ENCODE measurements at places on chromosomes 4 and X.

GRCh38 chrX:71910643-71910985 is at the start of gene NHSL2:
Gene NHSL2, plus strand, starts transcription at chrX:71910845.
- DNase-seq = peak; percentile 16

- DNase-seq = no peak
Measured at GRCh38 chr4:137705171-137705783, 173.0 kb upstream of the PCDH18 start.

- DNase-seq = no peak
Measured at GRCh38 chr4:69744157-69744478, 16.3 kb downstream of the SULT1B1 start.

GRCh38 chrX:47595716-47596251 is 13.5 kb downstream of the TIMP1 start:
- no peak for DNase-seq

DNA sequence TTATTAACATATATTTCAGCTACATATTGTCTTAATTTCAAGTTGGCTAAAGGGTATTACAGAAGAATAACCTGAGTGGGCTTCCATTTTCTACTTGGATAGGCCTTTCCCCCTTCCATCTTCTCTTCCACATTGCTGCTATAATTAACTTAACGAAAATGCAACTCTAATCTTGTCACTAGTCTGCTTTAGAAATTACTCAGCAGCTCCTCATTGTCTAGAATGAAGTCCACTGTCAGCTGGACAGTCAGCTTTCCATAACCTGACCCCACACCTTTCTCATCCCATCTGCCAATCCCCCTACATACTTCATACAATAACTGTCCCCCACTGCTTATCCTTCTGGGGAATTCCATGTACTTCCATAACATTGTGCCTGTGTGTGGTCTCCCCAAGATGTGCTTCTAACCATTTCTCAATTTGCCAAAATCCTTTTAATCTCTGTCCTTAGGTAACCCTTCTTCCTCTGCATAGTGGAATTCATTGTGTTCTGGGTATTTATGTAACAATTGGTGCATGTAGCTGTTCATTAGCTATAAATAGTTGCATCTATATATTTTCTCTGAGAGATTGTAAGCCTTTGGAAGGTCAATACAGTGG is 4.8 kb downstream of the MND1 start:
- no peak for DNase-seq

DNA sequence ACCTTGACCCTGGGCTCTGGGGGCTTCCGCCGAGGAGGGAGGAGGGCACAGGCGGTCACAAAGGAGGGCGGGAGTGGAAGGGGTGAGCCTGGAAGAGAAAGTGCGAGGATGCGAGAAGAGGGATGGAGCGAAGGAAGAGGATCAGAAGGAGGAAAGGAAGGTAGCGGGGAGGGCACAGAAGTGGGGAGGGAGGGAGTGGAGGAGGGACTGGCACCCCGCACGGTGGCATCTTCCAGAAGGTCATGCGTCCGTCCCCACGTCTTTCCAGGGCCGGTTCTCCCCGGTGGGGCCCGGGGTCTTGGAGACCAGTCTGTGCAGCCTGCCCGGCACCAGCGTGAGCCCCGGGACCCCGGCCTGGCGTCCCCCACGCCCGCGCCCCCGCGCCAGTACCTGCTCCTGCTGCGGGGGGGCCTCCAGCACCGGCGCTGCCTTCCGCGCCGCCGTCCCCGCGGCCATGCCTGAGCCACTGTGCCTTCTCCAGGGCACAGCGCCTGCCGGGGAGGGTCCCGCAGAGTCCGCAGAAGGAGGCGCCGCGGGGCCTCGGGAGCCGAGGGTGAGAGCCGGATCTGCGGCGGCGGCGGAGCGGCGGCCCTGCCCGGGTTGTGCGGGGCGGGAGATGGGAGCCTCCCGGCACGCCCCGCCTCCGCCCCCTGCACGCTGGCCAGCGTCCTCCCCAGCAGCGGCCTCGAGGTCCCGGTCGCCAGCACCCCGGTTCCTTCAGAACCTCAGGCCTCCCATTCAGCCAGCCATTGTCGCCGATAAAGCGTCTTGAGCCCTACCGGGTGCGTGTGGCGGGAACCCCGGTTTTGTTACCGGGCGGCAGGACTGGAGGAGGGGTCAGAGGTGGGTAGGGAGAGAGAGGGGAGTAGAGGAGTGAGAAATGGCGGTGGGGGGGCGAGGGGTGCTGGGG is at the start of gene RNF175:
TSS of gene RNF175 (minus strand) at position 618 of the 910 bp plus-strand sequence. CDS start at position 456, 162 bp downstream.
- DNase-seq = no peak

DNA sequence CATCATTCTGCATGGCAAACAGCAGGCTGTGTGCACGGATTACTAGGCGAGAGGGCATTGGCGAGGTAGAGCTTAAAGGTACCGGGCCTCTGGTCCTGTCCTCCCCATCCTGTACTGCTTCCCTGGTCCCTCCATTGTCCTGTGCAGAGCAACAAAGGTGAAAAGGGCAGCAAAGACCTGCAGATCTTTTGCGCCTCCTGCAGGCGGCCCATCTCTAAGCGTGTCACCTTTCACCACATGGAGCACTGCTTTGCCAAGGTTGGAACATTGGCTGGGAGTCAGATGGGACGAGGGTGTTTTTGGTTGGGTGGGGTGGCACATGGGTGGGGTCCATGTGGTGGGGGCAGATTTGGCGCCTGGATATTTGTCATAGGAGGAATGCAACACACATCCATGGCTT is 64.7 kb upstream of the UXT start:
- DNase-seq = no peak

DNA sequence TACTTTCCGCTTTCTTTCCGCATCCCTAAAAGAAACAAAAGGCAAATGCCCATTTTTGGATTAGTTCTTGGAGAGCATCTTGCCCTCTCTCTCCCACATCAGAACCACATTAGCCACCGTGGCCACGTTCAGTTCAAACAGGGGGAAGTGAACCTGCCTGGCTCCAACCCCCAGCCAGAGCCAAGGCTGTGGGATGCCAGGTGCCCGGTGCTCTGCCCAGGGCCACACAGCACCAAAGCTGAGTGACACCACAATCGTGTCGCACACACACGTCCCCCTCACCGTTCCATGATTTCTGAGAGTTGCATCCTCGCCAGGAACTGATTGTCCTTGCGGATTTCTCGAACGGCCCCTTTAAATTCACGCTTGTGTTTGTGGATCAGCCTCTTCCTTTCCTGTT is 24.3 kb downstream of the NOP14 start:
- no peak for DNase-seq

- DNase-seq = no peak
Measured at GRCh38 chrX:22383988-22384387, 111.3 kb downstream of the CBLL2 start.

GRCh38 chr4:106875340-106875739 is 160.8 kb downstream of the DKK2 start:
- DNase-seq = no peak

GRCh38 chr4:89290727-89291516 is 16.7 kb downstream of the GPRIN3 start:
- no peak for DNase-seq

- DNase-seq = no peak
Measured at GRCh38 chrX:66872771-66873170, 233.9 kb upstream of the EDA2R start.

GRCh38 chrX:10649265-10649664 is 28.9 kb upstream of the MID1 start:
- DNase-seq = no peak

DNA sequence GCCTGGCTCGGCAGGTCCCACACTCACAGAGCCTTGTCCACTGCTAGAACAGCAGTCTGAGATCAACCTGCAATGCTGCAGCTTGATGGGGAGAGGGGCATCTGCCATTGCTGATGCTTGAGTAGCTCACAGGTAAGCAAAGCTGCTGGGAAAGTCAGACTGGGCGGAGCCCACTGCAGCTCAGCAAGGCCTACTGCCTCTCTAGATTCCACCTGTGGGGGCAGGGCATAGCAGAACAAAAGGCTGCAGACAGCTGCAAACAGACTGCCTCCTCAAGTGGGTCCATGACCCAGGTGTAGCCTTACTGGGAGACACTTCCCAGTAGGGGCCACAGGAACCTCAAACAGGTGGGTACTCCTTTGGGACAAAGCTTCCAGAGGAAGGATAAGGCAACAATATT is 110.6 kb upstream of the ADAMTS3 start:
- DNase-seq = no peak

DNA sequence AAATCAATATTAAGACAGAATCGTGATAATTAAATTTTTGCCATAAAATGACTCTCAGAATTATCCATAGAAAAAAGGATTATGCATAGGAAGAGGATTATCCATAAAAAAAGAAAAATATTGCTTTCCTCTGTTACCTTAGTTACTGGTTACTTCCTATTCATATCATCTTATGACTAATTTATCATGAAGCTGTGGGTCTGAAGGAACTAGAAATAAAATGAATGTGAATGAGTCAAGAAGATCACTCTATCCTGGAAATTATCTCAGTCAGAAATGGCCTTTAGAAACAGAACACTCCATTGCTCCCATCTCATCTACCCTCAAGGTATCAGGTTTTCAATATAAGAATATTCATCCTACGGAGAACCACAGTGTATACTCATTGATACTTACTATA is 19.4 kb downstream of the RPS6KA6 start:
- DNase-seq = no peak

GRCh38 chrX:153935326-153935851 is 552 bp upstream of the NAA10 start:
- no peak for DNase-seq

DNA sequence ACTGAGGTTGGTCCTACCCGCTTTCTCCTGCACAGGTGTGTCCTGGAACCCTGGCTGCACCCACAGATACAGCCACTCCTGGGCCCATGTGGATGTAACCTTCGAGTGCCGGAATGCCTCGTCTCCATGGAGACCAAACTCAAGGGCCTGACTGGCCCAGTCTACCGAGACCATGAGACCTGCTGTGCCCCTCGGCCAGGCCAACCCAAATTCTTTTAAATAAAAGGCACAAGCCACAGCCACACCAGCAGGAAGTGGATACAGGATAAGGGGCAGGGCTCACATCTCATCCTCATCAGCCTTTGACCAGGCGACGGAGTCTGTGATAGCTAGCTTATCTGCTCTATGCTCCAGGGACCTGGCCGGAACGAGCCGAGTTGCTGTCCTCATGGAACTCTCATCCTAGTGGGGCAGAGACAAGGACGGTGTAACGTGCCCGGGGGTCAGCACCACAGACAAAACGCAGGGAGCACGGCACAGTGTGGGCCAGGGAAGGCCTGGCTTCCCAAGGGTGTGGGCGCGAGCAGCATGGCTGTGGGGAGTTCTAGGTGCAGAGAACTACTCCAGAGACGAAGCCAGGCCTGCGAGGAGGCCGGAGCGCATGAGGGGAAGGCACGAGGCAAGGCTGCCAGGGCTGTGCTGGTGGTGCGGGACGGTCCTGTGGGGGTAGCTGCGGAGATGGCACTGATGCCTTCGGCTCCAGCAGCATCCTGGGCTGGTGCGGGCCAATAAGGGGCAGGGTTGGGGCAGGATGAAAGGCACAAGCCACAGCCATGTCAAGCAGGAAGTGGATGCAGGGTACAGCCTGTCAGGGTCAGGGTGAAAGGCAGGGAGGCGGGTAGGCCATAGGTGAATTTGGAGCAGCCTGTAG is 22.7 kb downstream of the NOP14 start:
- no peak for DNase-seq

DNA sequence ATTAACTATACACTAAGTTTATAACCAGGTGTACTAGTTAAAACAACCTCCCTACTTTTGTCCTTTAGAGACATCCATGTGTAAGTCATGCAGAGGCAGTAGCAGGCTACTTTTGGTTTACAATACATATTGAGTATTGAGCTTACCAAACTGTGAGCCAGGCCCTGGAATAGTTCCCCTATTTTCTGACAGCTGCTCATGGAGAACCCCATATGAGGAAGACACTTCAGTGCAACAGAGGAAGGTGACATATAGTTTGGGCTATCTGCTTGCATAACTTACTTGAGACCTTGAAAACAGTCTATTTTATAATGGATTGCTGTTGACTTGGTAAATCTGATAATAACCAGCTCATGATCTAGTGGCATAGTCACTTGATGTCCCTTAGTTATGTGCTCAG is 190.5 kb downstream of the SH3BGRL start:
- DNase-seq = no peak

GRCh38 chr4:7032596-7032995 is 10.6 kb upstream of the TADA2B start:
- DNase-seq = no peak

- DNase-seq = no peak
Measured at GRCh38 chr4:41719417-41719816, 29.1 kb downstream of the PHOX2B start.

DNA sequence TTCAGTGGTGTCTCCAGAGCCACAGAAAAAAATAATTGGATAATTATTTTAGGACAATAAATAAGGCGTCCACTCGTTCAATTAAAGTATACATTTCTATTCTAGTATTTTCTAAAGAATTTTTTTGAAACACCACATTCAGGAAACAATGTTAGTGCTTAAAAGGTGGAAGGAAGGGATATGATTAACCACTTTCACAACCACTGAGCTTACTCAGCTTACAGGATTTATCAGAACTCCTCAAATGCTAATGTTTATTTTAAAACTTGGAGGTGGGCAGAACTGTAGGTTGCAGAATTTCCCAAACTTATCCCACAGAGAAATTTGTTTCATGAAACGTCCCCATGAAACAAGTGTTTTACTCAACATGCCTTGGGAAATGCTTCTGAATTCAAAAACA is 54.3 kb upstream of the MAGEB2 start:
- no peak for DNase-seq

- no peak for DNase-seq
Measured at GRCh38 chr4:44257461-44257860, 191.1 kb downstream of the KCTD8 start.

DNA sequence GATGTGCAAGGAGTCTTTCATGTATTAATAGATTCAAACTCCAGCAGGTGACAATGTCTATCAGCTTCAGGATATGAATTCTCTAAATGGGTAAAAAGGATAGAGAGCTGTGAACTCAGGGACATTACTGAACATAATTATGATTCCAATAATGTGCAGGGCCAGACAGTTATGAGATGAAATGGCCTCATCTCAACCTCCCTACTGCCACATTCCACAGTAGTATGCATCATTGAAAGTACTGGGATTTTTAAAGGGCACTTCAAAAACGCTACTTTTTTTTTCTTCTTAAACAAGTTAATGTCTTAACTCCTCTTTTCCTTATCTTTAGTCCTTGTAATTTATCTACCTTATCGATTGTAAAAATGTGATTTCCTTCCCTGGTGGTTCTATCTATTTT is 202.0 kb downstream of the APBB2 start:
- no peak for DNase-seq

GRCh38 chr4:108044951-108045686 is 55.4 kb downstream of the HADH start:
- DNase-seq = no peak

- no peak for DNase-seq
Measured at GRCh38 chr4:61462451-61463326, 262.6 kb downstream of the ADGRL3 start.

DNA sequence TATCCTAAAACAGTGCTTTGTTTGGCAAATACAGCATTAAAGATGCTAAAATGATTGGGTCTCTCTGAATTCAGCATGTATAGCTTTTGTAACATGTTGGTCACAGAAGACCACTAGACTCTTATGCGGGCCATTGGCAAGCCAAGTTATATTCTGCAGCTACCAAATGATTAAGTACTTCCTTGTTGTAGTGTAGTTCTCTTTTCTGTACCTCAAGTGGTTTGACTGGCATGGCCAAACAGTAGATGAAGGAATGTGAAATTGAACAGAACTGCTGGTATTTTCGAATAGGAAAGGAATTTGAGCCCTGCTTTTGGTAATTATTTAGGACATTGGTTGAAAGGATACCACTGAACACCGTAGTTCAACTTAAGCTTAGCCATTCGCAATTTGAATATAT is 193.9 kb upstream of the GPC4 start:
- DNase-seq = no peak

Measured in neural crest cell (in vitro differentiated cells).